ENCODE measurements at places on chromosomes 7 and 10.

DNA sequence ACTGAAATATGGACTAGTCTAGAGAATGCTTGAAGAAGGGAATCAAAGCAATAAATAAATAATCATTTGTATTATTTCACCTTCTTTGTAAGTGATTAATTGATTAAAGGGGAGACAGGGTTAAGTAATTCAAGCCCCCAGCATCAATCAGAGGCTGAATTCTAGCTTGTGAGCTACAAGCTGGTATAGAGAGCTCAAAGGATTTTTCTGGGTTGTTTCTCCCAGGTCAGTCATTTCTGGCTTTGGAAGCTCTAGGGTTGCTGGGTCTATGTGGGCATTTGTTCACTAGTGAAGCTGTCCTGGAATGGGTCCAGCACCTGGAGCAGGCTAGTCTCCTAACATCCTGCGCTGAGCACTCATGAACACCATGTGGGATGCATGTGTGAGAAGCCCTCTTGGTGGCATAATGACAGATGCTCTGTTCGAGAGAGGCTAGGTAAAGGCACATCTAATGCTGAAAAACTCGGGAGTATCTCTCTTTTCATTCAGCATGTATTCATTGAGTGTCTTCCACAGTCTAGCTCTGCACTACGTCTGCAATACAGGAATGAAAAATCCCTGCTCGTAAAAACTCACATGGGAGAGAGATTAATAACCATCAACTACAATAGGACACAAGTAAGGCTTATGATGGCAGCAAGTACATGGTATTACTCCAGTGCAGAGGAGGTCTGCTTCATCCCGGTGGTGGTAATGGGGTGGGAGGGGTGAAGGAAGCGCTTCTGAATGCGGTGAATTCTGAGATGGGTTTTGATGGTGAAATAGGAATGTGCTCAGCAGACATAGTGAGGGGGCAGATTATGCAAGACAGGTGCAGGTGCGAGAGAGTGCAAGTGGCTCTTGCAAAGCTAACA, 68.0 kb upstream of the NRP1 start:
- no peak for DNase-seq

GRCh38 chr10:69303632-69304051, 25.3 kb downstream of the HK1 start:
- DNase-seq: no peak

GRCh38 chr7:19106241-19107080, 11.0 kb downstream of the TWIST1 start:
- no peak for DNase-seq

DNA sequence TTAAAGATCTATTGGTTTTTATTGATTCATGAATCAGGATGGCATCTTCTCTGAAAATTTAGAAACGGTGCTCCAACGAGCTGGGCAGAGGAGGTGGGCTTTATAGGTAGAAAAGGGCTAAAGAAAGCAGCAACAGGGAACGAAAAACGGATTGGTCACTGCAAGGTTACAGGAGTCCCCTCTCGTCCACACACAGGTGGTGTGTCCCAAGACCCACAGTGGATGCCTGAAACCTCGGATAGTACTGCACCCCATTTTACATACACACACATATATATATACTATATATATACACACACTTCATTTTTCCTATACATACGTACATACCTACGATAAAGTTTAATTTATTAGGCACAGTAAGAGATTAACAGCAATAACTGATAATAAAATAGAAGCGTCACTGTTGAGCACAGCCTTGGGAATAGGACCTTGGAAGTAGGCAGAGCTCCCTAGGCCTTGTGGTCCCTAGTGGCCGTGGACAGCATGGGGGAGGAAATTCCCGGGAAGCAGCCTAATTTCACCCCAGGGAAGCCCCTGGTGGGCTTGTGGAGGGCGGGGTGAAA, 737 bp upstream of the NUB1 start:
- DNase-seq: no peak

GRCh38 chr7:3984456-3984855, 683.4 kb downstream of the SDK1 start:
- no peak for DNase-seq

GRCh38 chr10:132990684-132991545, 48.5 kb upstream of the CFAP46 start:
- no peak for DNase-seq

DNA sequence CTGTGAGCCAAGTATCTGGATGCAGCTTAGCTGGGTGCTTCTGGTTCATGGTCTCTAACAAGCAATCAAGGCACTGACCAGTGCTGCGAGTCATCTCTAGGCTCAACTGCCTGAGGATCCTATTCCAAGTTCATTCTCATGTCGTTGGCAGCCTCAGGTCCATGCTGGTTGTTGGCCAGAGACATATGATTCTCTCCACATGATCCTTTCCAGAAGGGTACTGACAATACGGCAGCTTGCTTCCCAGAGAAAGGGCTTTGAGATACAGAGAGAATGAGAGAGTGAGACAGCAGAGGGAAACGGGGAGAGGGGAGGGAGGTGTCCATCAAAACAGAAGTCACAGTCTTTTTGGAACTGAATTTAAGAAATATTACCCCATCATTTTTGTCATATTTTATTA, 405.6 kb downstream of the XPNPEP1 start:
- DNase-seq: no peak

GRCh38 chr7:24884401-24884800, 95.6 kb downstream of the OSBPL3 start:
- DNase-seq: no peak

- no peak for DNase-seq
Measured at GRCh38 chr10:70125918-70126552, 6.6 kb downstream of the AIFM2 start.

- DNase-seq: no peak
Measured at GRCh38 chr7:37083311-37084096, 359.2 kb upstream of the AOAH start.

DNA sequence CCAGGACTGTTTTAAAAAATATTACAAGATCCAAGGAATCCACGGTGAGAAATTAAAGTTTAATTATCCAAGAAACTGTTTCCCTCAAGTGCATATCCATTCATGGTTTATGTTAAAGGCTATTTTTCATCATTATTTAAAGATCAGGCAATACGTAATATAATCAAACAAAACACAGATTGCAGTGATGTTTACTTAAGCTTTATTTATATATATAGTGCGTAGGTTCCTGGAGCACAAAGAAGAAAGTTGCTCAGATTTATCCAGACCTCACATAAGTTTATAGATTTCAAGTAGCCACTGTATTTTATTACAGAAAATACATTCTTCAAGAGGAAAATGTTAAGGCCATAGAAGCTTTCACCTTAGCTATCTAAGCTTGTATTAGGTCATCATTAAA, 210.0 kb upstream of the KLF14 start:
- no peak for DNase-seq

DNA sequence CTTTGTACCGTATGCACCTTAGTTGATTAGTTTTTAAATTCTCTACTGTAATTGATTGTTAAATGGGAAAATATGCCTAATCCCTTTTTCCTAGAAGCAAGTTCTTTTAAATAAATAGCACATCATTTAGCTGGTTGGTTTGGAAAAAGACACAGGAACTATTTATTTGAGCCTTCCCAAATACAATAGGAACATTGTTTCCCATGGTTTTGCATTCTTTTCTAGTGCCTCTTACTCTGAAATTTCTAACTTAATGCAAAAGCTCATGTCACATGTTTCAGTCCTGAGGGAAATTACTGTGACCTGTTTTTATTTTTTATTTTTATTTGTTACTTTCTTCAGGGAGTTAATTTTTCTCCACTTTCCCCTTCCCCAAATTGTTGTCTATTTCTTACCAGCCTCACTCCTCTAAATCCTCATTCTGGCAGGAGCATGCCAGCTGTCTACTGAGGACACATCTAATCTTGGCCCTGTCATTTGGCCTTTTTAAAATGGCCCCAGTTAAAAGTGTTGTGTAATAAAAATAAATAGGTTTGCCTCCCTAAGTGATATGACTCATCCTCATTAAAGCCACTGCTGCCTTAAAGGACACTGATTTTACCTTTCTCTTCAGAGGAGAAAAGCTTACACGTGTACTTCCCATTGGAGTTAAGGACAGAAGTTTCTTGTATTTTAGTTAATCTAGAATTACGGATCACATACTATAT, 94.5 kb downstream of the PPP1R3A start:
- DNase-seq: no peak

DNA sequence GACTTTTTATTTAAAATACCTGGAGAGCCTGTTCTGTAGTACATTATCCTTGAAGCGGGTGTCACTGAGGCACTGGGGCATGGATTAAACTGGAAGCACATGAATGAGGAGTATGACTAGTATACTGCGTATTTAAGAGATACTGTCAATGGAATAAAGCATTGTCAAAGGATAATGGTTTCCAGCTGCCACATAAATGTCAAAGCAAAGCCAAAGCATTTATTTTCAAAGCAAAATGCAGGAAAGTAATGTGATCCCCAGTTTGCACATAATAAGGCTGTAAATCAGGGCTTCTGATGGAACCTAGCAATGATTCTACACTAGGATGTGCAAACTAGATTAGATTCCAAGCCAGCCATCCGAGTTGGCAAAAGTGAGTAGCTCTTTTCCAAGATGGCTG, 240.1 kb downstream of the POU6F2 start:
- DNase-seq: no peak

GRCh38 chr7:151795168-151795811, 81.6 kb downstream of the PRKAG2 start:
- DNase-seq: no peak

- no peak for DNase-seq
Measured at GRCh38 chr7:106871793-106872571, 6.9 kb downstream of the PIK3CG start.

DNA sequence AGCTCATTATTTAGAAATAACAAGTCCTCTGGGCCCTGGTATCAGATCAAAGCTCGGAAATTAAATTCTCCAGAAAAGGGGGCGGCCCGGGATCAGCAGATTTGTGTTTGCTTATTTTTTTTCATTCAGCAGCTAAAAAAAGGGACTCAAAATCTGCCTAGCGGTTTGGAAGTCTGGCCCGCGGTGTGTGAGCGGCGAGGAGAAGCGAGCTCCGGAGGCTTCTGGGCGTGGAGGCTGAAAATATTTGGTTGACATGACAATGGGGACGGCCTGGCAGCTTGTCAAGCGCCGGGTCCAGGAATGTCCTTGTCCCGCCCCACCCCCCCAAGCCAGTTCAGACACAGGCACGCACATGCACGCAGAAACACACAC, 43.4 kb downstream of the FOXL3 start:
- no peak for DNase-seq

DNA sequence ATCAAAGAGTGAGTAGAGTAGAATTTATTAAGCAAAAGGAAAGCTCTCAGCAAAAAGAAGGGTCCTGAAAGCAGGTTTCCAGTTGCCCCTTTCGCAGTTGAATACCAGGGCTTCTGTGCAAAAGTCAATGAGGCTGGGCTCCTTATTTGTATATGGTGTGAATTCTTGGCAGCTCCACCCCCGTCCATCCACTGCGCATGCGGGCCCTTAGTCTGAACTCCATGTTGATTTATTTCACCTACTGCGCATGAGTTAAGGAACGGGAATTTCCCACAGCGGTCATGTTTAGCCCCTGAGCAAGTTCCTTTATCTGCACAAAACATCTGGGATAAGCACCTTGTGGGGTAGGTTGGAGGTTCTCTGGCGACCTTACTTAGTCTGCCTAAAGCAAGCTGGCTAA, 325.6 kb downstream of the ZWINT start:
- DNase-seq: no peak

DNA sequence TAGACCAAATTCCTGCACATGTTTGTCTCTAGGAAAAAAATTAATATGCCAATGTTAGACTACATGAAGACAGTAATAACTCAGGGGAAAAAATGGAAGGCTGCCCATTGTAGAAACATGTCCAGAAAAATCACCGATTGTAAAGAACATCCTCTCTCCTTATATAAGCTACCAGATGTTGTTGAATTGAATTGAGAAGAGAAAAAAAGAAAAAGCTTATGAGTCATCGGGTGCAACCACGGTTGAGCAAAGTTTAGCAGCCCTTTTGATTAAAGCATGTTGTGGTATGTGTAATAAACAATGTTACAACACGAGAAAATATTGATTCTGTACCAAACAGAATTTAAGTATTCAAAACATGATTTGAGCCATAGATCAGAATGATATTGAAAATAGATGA, 102.3 kb upstream of the ARHGAP21 start:
- DNase-seq: no peak

- no peak for DNase-seq
Measured at GRCh38 chr7:26437003-26437532, 145.4 kb downstream of the SNX10 start.

DNA sequence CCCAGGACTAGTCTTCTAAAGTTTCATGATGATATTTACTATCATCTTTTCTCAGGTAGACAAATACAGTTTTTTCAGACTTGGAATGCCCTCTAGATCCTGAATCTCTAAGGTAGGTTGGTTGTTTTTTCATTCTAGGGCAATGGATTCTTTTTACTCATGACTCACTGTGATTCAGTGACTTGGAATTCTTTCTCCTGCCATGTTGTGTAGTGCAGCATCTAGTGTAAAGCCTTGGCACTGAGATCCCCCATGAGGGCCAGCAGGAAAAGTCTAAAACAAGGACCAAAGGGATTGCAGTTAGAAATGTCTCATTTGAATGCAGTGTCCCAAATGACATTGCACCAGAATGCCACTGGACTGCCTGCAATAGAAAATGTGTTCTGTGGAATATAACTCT, 430.4 kb downstream of the NEBL start:
- DNase-seq: peak; percentile 23

- peak; percentile 10 for DNase-seq
Measured at GRCh38 chr10:125824736-125825135, 1.4 kb downstream of the BCCIP start.

GRCh38 chr7:2967705-2968104, 76.0 kb downstream of the CARD11 start:
- no peak for DNase-seq

DNA sequence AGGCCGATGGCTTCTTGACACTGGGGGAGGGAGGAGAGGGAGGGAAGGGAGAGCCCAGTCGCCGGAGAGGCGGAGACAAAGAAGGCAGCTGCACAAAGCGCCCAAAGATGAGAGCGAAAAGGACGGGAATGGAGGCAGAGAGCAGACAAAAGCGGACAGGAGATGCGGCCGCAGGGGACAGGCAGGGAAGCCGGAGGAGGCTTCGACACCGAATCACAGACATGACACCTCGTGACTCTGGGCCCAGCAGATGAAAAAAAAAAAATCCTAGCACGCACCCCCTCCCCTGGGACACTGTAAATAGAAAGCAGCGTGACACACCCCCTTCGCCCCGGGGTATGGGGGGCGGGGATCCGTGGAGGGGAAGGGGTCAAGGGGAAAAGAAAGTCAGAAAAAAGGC, 976 bp downstream of the NAT16 start:
- DNase-seq: no peak

- DNase-seq: no peak
Measured at GRCh38 chr7:20395104-20395503, 64.4 kb downstream of the ITGB8 start.

GRCh38 chr10:92763634-92764155, 73.9 kb downstream of the HHEX start:
- DNase-seq: no peak

GRCh38 chr10:30591249-30591670, 38.3 kb downstream of the LYZL2 start:
- DNase-seq: no peak

DNA sequence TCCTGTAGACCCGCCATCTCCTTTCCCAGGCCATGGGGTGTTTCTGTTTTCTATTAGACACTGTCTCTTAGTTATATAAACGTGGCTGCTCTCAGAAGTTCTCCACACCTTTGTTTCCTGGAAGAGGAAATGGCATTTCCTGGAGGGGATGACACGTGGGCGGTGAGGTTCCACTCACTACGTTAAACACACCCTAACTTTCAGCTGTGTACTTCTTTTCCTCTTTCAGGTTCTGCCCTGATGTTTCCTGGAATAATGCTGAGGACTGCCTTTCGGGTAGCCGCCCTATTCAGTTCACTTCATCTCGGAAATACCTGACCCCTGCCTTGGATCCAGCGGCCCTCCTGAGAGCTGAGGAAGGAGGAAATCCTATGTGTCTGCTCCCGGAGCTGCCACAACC, 3.4 kb upstream of the PRKCQ start:
- DNase-seq: no peak
